Glutamatergic neuron (in vitro differentiated cells): ENCODE measurements at places on chromosomes 13 and 19. TPM values are rescaled to one million over a fixed set of nuclear protein-coding genes. Genes with fewer than 3 reads are reported as not detected.

DNA sequence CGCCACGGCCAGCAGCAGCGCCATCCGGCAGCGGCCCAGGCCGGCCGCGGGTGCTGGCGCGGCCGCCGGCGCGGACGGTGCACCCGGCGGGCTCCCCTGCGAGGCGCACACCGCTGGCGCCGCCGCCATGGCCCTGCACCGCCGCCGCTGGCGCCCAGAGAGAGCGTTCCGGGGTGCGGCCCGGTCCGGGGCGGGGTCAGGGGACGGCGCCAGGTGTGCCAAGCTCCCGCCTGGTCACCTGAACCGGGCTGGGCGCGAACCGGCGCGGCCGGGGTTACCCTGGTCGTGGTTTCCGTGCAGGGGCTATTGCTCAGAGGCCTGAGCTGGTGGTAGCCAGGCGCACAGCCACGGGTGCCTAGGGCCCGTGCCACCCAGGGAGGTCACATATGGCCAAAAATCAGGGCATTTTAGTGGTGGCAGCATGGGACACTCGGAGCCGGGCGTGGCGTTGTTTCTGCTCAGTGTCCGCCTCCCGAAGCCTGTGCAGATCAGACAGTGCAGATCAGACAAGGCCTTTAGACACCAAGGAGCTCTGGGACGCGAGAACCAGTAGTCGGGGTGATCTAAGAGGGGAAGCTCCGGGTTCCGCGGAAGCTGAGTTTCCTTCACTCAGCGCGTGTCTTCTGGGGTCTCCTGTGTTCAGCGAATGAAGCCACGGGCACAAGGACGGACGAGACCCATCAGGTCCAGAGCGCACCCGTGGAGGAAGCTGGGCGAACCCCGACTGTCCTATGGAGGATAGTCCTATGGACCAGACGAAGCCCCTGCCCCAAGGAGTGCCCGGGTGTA, at the start of gene TMEM238:
TSS of gene TMEM238 (minus strand) at position 162 of the 789 bp plus-strand sequence. CDS start at position 129, 33 bp downstream.
- H3K4me1 ChIP-seq, result peaks cover 17% of the 10 kb centered on the region
- peak within 1 kb of the TSS; percentile 92 for H3K27ac ChIP-seq
- peaks cover 21% of the 10 kb centered on the region for H3K27me3 ChIP-seq
- no peaks in the 10 kb centered on the region for H3K36me3 ChIP-seq
- DNase-seq, result no peak

DNA sequence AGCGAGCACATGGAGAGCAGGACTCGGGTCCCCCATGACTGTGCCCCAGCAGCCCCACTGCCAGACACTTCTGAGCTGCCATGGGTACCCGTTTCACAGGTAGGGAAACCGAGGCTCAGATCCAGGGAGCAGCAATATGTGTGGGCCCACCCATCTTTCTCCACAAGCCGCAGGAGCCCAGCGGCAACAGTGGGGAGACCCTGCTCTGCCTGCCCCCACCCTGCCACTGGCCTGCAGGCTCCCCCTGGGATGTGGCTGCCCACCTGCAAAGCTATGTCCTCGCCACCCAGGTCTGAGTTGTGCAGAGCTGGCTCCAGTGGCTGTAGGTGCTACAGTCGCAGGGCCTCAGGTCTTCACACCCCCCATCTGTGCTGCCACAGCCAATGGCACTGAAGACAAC, 50.6 kb upstream of the C1QTNF9B start:
- no peaks in the 10 kb centered on the region for H3K27me3 ChIP-seq
- H3K27ac ChIP-seq, result no peak overlapping the region
- DNase-seq, result no peak
- H3K4me1 ChIP-seq, result no peaks in the 10 kb centered on the region
- no peaks in the 10 kb centered on the region for H3K36me3 ChIP-seq

DNA sequence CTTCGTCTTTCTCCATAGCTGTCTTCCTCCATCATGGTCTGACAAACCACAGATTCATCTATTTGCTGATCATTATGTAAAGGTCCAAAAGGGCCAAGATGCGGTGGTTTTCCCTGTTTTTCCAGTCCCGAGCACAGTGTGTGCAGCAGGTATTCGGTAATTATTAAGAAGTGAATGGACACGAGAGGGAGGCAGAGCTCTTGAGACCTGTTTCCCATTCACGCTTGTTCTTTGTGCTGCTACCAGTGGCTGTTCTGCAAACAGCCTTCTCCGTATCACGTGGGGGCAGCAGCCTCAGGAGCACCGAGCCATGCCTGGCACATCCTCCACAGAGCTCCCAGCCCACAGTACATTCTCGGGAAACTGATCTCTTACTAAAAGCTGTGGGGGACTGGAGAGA, 50.3 kb downstream of the CCDC70 start:
- no peak for DNase-seq
- peaks cover 17% of the 10 kb centered on the region for H3K4me1 ChIP-seq
- H3K36me3 ChIP-seq, result no peaks in the 10 kb centered on the region
- no peak overlapping the region for H3K27ac ChIP-seq
- no peak overlapping the region for H3K4me3 ChIP-seq

DNA sequence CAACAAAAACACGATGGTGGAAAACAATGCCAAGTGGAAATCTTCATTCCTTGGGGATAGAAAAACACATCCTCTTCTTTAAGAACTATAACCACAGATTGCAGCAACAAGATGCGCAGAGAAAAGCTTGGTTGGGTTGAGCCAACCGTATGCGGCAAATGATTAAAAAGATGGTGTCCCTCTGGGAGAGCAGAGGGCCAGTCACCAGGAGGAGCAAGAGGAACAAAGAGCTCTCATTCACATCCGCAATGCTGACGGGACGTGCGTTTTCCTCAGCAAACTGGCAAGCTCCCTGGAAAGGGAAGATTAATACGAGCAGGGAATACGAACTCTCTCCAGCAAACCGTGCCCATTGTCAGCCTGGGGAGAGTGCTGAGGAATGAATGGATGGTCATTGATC, 141.6 kb downstream of the KATNAL1 start:
- H3K4me1 ChIP-seq, result peaks cover 10% of the 10 kb centered on the region
- no peak for DNase-seq
- H3K4me3 ChIP-seq, result no peak overlapping the region
- peak overlapping the region; percentile 46 for H3K27ac ChIP-seq

DNA sequence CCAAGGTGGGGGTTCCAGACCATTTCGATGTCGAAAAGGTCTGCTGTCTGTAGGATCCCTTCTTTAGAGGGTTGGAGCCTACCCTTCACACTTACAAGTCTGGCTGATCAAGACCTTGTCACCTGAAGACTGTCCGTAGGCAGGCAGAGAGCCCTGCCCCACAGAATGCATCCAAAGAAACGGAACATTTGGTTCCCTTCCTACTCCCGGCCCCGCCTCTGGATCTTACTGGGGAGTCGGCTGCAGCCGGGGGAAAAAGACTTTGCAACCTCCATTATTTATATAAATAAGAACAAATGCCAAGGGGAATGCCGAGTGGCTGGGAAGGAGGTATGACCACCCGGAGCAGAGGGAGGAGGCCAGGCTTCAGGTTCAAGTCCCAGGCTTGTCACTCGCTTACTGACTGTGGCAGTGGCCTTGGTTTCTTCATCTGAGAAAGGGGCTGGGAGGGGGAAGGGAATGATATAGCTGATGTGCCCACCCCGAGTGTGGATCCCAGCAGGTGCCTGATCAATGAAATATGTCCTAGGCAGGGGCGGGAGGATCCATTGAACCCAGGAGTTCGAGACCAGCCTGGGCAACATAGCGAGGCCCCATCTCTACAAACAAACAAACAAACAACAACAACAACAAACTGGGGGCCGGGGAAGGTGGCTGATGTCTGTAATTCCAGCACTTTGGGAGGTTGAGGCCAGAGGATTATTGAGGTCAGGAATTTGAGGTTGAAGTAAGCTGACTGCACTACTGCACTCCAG, 48.7 kb downstream of the RFX2 start:
- H3K27me3 ChIP-seq, result peaks cover 4% of the 10 kb centered on the region
- peaks cover 6% of the 10 kb centered on the region for H3K36me3 ChIP-seq
- peaks cover 15% of the 10 kb centered on the region for H3K4me1 ChIP-seq
- H3K27ac ChIP-seq, result no peak overlapping the region
- DNase-seq, result no peak

GRCh38 chr19:45047188-45047797, 8.4 kb downstream of the CLASRP start:
- H3K27ac ChIP-seq, result no peak overlapping the region
- peaks cover 4% of the 10 kb centered on the region for H3K4me1 ChIP-seq
- DNase-seq, result no peak
- H3K4me3 ChIP-seq, result no peak overlapping the region
- H3K36me3 ChIP-seq, result no peaks in the 10 kb centered on the region

- no peaks in the 10 kb centered on the region for H3K4me1 ChIP-seq
- no peaks in the 10 kb centered on the region for H3K27me3 ChIP-seq
- no peak for DNase-seq
- no peak overlapping the region for H3K27ac ChIP-seq
Measured at GRCh38 chr13:21086929-21087328, 25.5 kb upstream of the LATS2 start.

GRCh38 chr13:37069597-37070103, 10.2 kb upstream of the SUPT20H start:
- no peak for DNase-seq
- no peak overlapping the region for H3K27ac ChIP-seq
- H3K27me3 ChIP-seq, result peaks cover 2% of the 10 kb centered on the region
- H3K4me3 ChIP-seq, result no peak overlapping the region
- H3K36me3 ChIP-seq, result no peaks in the 10 kb centered on the region

GRCh38 chr13:29073755-29074154, 253.6 kb downstream of the MTUS2 start:
- no peak overlapping the region for H3K27ac ChIP-seq
- H3K36me3 ChIP-seq, result peaks cover under 1% of the 10 kb centered on the region
- H3K4me3 ChIP-seq, result no peak overlapping the region
- H3K27me3 ChIP-seq, result peaks cover 1% of the 10 kb centered on the region

GRCh38 chr19:38617283-38617763, 430 bp downstream of the MAP4K1 start:
- H3K4me3 ChIP-seq, result peak overlapping the region; percentile 43
- peaks cover 12% of the 10 kb centered on the region for H3K27me3 ChIP-seq
- H3K27ac ChIP-seq, result no peak overlapping the region
- H3K36me3 ChIP-seq, result no peaks in the 10 kb centered on the region

GRCh38 chr13:45796426-45797235, 54.9 kb downstream of the SIAH3 start:
- DNase-seq, result no peak
- no peak overlapping the region for H3K27ac ChIP-seq
- H3K4me1 ChIP-seq, result peaks cover 2% of the 10 kb centered on the region
- no peaks in the 10 kb centered on the region for H3K36me3 ChIP-seq
- no peak overlapping the region for H3K4me3 ChIP-seq

- peaks cover 2% of the 10 kb centered on the region for H3K27me3 ChIP-seq
- H3K4me1 ChIP-seq, result no peaks in the 10 kb centered on the region
- no peak overlapping the region for H3K4me3 ChIP-seq
- no peak for DNase-seq
Measured at GRCh38 chr19:6958791-6959190, 62.4 kb downstream of the MBD3L2B start.

- no peak overlapping the region for H3K4me3 ChIP-seq
- H3K27me3 ChIP-seq, result peaks cover 1% of the 10 kb centered on the region
- DNase-seq, result no peak
- no peak overlapping the region for H3K27ac ChIP-seq
- no peaks in the 10 kb centered on the region for H3K4me1 ChIP-seq
Measured at GRCh38 chr19:6811906-6812305, 39.4 kb downstream of the VAV1 start.

GRCh38 chr19:35049456-35049855, 7.9 kb downstream of the HPN start:
- no peak overlapping the region for H3K4me3 ChIP-seq
- H3K27ac ChIP-seq, result no peak overlapping the region
- H3K36me3 ChIP-seq, result no peaks in the 10 kb centered on the region
- peaks cover 10% of the 10 kb centered on the region for H3K4me1 ChIP-seq
- H3K27me3 ChIP-seq, result peaks cover 10% of the 10 kb centered on the region
- no peak for DNase-seq

- no peak overlapping the region for H3K4me3 ChIP-seq
Measured at GRCh38 chr19:32858559-32858958, 11.0 kb downstream of the SLC7A9 start.

- peak overlapping the region; percentile 95 for H3K27ac ChIP-seq
- peaks cover 43% of the 10 kb centered on the region for H3K4me1 ChIP-seq
- no peaks in the 10 kb centered on the region for H3K36me3 ChIP-seq
- no peak overlapping the region for H3K4me3 ChIP-seq
- DNase-seq, result no peak
Measured at GRCh38 chr13:72504131-72504841, 223.1 kb downstream of the MZT1 start.

- H3K36me3 ChIP-seq, result no peaks in the 10 kb centered on the region
- no peak for DNase-seq
- H3K27me3 ChIP-seq, result no peaks in the 10 kb centered on the region
- H3K4me3 ChIP-seq, result no peak overlapping the region
- H3K4me1 ChIP-seq, result no peaks in the 10 kb centered on the region
- H3K27ac ChIP-seq, result no peak overlapping the region
Measured at GRCh38 chr13:27177852-27178251, 6.2 kb upstream of the USP12 start.

- H3K27me3 ChIP-seq, result no peaks in the 10 kb centered on the region
- no peak overlapping the region for H3K27ac ChIP-seq
- H3K4me3 ChIP-seq, result peak overlapping the region; percentile 59
- H3K36me3 ChIP-seq, result no peaks in the 10 kb centered on the region
Measured at GRCh38 chr19:6048793-6049405, 61.4 kb downstream of the RFX2 start.

GRCh38 chr19:15252398-15253018, 20.3 kb upstream of the EPHX3 start:
- peak overlapping the region; percentile 57 for H3K27ac ChIP-seq
- peaks cover 7% of the 10 kb centered on the region for H3K27me3 ChIP-seq
- H3K36me3 ChIP-seq, result no peaks in the 10 kb centered on the region
- DNase-seq, result no peak

DNA sequence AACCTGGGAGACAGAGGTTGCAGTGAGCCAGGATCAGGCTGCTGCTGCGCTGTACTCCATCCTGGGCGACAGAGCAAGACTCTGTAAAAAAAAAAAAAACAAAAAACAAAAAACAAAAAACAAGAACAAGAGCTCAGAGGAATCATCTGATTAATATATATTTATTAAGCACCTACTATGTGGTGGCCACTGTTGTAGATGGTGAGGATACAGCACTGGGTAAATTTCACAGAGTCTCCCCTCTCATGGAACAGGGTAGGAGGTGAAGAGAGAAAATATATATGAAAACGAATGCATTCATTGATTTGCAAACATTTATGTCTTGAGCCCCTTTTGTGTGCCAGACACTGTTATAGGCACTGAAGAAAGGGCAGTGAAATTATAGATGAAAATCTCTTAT, 5.9 kb upstream of the SERTAD1 start:
- H3K4me3 ChIP-seq, result peak overlapping the region; percentile 57
- H3K36me3 ChIP-seq, result no peaks in the 10 kb centered on the region
- H3K4me1 ChIP-seq, result peaks cover 6% of the 10 kb centered on the region
- peaks cover 11% of the 10 kb centered on the region for H3K27me3 ChIP-seq

Gene TNFSF13B
- total RNA-seq, result 0.47 TPM

Gene CFAP97D2
- not detected for total RNA-seq

Gene PVR
- 14.8 TPM for total RNA-seq

Gene HSH2D
- not detected for total RNA-seq

Gene ZFP28
- 25.9 TPM for total RNA-seq

Gene RYR1
- 117 TPM for total RNA-seq

Gene NLRP11
- total RNA-seq, result 0.34 TPM

Gene FXYD1
- total RNA-seq, result not detected

Gene CYP4F2
- total RNA-seq, result not detected

Gene NPHS1
- total RNA-seq, result 4.7 TPM

Gene CCL25
- not detected for total RNA-seq
